ENCODE measurements at places on chromosomes 1 and 21.

- no peak for DNase-seq
These were observed 33.2 kb downstream of the ZBTB40 start for GRCh38 chr1:22484706-22485345.

DNA sequence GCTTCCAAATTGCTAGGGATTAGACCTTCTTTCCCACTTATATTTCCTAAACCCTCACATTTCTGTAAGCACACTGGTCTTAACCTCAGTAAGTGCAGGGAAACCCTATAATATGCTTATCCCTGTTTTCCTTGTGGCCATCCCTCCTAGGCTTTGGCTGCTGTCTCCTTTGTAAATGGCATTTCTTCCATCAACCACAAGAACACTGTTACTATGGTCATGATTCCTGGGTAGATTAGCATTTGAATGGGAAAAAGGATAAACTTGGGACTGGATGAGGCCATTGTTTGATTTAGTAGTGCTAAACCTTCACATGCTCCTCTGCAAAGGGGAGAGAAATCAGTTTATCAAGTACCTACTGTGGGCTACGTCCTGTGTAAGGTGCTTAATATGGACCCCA, 16.2 kb upstream of the AGO3 start:
- DNase-seq: no peak

DNA sequence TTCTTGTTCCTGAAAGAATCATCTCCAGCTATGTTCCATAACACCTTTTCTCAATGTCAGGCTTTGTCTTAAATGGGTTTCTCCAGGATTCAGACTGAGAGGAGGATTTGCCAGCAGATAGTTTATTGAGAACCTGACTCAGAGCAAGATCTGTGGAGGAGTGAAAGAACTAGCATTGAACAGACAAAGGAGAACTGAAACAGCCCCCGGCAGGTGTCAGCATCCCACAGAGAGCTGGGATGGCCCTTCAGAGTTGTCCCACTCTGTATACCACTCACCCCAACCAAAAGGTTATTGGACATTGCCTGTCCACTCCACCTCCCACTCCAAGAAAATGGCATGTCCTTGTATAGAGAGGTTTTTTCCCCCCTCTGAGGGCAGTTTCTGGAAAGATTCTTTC, 270.7 kb downstream of the PAPPA2 start:
- DNase-seq: no peak

DNA sequence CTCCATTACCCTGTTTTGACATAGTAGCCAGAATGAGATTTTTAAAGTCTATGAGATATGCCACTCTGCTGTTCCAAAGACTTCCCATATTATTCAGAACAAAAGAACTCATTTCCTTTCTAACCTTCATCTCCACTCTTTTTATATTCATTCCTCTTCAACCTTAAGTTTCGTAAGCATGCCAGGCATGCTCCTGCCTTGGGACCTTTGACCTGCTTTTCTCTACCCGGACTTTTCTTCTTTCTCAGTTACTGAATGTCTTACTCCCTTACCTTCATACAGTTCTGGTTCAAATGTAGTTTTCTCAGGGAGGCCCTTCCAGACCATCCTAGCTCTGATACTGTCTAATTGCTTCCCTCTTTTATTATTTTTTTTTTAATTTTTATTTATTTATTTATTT, 81.1 kb downstream of the TNNI3K start:
- DNase-seq: no peak

DNA sequence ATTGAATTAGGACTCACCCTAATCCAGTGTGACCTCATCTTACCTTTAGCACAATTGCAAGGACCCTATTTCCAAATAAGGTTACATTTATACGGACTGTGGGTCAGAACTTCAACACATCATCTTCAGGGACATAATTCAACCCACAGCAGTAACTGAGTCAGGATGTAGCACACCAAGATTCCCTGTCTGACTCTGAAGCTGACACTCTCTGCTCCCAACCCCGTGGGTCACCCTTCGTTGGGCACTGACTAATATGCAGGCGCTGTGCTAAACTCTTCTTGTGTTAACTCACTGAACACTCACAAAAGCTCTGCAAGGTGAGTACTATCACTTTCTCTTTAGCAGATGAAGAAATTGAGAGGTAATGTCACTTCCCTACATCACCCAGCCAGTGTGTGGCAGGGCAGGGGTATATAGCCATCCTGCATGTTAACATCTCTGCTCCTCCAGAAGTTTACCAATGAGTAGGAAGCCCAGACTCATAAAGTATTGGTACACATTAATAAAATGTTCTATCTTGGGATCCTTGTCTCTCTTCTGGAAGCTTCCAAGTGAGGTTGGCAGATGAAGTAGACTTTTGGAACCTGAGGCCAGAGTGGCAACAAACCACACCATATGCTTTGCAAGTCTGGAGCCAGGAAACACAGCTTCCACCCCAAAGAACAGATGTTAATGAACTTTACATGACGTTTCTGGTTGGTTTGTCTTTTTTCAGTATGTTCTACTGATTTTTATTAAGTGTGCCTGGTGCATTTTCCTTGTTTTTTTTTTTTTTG, 139.2 kb upstream of the KLHDC7A start:
- DNase-seq: no peak

DNA sequence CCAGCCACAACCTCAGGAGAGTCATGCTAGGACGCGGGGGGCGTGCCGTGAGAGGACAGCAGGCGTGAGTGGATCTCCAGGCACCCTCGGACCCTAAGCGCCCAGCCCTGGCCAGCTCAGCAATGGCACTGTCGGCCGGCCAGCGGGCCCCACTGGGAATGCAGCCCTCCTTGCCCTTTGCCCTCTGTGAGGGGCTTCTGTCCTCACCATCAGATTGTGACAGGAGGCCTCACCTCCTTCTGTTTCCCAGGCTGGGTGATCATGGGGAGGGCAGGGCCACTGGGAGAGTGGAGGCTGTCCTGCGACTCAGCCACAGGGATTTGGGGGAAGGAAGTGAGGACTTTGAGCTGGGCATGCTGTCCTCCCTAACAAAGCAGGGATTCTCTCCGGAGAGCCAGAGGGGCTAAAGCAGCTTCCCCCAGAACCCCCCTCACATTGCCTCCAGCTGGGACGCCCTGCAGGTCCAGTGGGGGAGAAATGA, 6.6 kb upstream of the LRRC3 start:
- DNase-seq: no peak

DNA sequence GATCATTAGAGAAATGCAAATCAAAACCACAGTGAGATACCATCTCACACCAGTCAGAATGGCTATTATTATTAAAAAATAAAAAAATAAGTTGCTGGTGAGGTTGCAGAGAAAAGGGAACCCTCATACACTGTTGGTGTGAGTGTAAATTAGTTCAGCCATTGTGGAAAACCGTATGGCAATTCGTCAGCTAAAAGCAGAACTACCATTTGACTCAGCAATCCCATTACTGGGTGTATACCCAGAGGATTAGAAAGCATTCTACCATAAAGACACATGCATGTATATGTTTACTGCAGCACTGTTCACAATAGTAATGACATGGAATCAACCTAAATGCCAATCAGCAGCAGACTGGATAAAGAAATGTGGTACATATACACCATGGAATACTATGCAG, 42.2 kb downstream of the GIPC2 start:
- DNase-seq: no peak

All from activated naive CD4-positive, alpha-beta T cell (primary cell).